ENCODE measurements at places on chromosomes 3 and 15.

- no peak for DNase-seq
These were observed 9.7 kb downstream of the TEX264 start for GRCh38 chr3:51680663-51681230.

- DNase-seq, result no peak
These were observed 37.0 kb downstream of the HDGFL3 start for GRCh38 chr15:83170474-83171165.

DNA sequence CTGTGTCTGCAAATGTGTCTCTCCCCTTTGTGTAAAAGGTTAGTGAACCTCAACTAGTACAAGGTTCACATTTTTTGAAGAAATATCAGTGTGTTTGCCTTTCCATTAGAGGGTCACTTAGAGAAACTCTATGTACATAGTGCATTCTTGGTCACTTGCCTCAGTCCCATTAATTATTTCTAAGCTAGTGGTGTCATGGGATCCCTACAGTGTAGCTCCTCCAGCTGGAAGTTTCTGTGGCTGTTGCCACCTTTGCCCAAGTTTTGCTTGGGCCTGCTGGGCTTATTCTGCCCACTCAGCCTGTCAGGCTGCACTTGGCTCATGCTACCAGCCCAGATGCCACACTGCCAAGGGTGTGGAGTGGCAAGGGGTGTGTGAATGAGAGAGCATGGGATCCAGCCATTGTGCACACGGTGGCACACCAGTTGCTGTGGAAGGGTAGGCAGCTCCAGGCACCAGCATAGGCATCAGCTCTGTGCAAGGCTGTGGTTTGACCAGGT is 161.7 kb downstream of the ARPP21 start:
- DNase-seq, result no peak

DNA sequence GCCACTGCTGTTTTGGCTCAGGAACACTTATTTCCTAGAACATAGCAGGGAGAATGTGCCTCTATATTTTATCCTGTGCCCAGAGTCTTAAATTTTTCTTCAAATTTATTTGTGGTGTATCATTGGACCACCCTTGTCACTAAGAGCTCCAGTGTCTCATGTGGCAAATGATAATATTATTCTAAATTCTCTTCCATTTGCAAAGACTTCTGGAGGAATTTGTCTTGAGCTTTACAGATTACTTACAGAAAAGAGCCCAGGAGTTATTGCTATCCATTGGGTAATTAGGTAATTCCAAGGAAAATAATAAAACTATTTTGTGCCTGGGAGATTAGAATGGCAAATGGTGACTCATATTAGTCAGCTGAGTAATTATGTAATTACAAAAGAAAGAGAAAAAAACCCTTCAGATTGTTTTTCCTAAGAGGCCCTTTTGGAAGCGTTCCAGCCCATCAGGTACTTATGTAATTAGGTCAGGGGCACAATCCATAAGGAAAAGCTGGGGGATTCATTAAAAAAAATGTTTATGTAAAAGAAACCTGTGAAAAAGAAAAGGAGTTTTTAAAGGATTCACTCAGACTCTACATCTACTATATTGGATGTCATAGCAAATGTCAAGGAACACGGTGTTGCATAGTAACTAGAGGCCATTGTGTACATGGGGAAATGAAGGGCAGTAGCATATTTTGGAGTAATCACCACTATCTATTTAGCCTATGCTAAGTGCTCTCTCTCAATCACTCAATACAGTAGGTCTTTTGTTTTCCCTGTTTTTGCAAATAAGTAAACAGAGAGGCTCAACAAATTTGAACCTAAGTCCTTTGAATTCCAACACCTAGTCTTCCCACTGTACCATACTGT is 380.9 kb upstream of the RARB start:
- DNase-seq, result no peak

DNA sequence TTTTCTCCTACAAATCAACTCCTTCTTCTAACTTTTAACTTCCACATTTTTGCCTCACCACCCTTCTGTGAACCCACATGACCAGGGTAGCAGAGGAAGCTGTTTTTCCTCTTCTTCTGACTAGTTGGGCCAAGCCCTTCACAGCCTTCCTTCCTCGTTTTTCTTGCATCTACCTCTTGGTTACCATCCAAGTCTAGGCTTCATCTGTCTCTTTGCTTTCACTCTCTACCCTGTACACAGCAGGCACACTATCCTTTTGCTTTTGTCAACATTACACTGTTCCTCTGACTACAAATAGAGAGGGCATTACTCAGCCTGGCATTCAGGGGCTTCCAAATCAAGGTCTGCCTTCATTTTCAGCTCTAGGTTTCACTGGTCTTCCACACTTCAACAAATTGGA is 22.0 kb downstream of the SLC9A9 start:
- no peak for DNase-seq

- DNase-seq, result no peak
These were observed 171.9 kb downstream of the FAM43A start for GRCh38 chr3:194857469-194858113.

- no peak for DNase-seq
These were observed 240.9 kb upstream of the EIF1B start for GRCh38 chr3:40068636-40069035.

GRCh38 chr3:117990627-117991026 is 1044.0 kb downstream of the IGSF11 start:
- DNase-seq, result no peak

GRCh38 chr15:43127752-43128151 is 5.6 kb upstream of the TMEM62 start:
- no peak for DNase-seq

- no peak for DNase-seq
These were observed 116.6 kb downstream of the TRIM42 start for GRCh38 chr3:140794507-140794906.

GRCh38 chr3:38051131-38051530 is 12.1 kb downstream of the DLEC1 start:
- no peak for DNase-seq

DNA sequence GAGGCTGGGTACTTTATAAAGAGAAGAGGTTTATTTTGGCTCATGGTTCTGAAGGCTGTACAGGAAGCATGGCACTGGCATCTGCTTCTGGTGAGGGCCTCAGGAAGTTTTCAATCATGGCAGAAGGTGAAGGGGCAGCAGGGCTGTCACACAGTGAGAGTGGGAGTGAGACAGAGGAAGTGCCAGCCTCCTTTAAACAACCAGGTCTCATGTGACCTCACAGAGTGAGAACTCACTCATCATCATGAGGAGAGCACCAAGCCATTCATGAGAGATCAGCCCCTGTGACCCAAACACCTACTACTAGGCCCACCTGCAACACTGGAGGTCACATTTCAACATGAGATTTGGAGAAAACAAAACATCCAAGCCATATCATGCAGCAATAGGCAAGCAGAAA is 9.3 kb upstream of the RFTN1 start:
- DNase-seq, result no peak

DNA sequence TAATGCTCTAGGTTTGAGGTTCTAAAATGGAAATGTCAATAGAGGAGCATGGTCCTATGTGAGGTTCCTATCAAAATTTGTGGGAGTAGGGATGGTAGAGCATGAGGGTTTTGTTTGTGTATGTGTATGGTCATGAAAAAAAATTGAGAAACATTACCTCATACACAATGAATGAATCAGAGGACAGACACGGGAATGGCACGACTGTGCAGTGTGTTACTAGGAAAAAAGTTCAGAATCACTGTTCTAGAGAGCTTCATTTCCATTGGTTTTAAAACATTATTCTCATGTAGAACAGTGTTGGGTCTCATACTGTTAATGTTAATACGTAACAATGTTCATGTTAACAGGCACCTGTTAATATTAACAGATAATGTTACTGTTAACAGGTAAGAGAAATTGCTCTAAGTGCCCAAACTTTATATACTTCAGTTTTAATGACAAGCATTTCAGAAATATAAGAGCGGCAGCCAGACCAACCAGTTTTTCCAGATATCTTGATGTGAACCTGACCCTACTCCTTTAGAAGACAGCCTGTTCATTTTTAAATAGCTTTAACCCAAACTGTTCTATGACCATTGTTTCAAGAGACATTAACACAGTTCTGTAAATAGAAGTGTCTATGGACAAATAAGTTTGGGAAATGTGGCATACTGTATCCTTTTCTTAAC is 48.0 kb downstream of the SLC15A2 start:
- DNase-seq, result no peak

DNA sequence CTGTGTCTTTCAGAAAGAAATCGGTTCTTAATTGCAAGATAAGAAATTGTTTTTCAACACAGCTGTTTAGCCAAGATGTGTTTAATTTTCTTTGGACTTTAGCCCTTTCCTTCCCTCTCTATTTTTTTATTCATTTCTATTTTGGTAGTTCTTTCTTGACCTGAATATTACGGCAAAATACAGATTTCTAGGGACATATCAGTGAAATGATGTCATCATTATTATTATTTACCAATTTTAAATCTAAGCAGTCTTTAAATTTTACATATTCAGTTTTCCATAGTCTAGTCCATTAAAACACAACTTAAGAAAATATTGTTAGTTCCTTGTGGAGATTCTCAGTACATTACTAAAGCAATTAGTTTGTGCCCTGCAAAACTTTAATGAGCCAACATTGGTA is 104.3 kb downstream of the MAP2K5 start:
- no peak for DNase-seq

DNA sequence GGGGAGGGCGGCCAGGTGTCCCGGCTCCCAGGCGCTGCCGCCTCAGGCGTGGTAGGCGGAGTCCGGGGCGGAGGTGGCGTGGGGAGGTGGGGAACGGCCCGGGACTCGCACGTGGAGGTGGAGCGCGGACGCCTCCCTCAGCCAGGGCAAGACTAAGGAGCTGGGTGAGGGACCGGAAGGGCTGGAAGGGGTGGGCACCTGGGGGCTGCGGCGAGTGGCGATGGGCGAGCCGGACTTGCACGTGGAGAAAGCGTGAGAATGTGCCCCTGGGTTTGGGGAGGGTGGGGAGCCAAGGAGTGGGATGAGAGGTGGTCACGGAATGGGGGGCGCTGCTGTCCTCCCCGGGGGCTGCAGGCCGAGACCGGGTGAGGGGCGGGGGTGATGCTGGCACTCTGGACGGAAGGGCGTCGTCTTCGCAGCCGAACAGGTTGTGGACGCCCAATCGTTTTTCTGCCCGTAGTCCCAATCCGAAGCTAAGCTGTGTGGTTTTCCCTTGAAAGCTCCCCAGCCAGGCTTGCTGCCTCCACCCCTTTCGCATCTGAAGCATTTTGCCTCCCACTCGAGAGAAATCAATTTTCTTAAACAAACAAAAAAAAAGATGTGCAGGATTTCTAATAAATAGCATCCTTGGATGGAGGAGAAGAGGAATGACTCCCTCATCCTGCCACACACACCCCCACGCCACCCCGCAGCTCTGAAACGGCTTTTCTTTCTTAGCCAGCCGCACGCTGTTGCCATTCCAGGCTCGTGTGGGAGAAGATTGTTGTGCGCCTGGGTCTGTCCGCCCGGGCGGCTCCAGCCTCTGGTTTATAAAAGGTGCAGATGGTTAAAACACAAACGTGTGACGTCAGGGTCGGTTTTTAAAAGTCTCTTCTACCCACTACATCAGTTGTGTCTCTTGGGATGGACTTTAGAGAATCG is 62.5 kb upstream of the ANKRD28 start:
- no peak for DNase-seq

DNA sequence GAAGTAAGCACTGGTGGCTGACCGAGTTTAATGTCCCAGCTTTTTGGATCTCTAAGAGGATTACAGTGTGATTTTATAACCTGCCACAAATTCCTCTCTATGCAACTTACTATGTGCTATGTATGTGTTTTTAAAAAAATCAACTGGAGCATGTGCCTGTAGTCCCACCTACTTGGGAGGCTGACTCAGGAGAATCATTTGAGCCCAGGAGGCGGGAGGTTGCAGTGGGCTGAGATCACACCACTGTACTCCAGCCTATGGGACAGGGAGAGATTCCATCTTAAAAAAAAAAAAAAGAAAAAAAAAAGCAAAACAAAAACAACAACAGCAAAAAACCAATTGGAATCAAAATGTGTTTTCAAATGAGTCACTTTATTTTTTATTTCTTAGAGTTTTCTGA is 29.6 kb downstream of the DUT start:
- no peak for DNase-seq

GRCh38 chr3:42886294-42886822 is 10.7 kb upstream of the CYP8B1 start:
- no peak for DNase-seq

Measured in stimulated activated CD4-positive, alpha-beta T cell treated with anti-CD3 and anti-CD28 coated beads, Interleukin-12 subunit alpha, Interleukin-12 subunit beta, amount 100 ng/mL, for 24 hours (primary cell).